Neural crest cell (in vitro differentiated cells): ENCODE measurements at places on chromosomes 3 and 15.
A peak's percentile ranks its signal among the peaks of the same experiment; 100 is the strongest.

DNA sequence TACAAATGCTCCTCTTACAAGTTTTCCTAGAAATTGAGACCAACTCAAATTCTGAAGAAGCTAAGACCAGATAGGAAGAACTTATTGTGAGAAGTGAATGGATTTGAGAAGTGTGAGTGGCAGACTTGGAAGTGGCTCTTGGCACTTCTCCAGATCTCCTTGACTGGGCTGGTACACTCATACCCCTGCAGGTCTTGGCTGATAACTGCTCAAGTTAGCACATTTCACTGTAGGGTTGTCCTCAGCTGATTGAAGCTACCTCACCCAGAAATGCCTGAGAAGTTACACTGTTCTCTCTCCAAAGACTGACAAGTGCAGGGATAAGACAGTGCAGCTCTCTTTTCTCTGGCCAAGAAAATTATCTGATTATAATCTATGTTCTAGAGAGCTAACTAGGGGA lies 16.5 kb upstream of the CLDN1 start:
- no peak for DNase-seq

GRCh38 chr3:159929171-159930141 lies 59.2 kb upstream of the IL12A start:
- no peak for DNase-seq

DNA sequence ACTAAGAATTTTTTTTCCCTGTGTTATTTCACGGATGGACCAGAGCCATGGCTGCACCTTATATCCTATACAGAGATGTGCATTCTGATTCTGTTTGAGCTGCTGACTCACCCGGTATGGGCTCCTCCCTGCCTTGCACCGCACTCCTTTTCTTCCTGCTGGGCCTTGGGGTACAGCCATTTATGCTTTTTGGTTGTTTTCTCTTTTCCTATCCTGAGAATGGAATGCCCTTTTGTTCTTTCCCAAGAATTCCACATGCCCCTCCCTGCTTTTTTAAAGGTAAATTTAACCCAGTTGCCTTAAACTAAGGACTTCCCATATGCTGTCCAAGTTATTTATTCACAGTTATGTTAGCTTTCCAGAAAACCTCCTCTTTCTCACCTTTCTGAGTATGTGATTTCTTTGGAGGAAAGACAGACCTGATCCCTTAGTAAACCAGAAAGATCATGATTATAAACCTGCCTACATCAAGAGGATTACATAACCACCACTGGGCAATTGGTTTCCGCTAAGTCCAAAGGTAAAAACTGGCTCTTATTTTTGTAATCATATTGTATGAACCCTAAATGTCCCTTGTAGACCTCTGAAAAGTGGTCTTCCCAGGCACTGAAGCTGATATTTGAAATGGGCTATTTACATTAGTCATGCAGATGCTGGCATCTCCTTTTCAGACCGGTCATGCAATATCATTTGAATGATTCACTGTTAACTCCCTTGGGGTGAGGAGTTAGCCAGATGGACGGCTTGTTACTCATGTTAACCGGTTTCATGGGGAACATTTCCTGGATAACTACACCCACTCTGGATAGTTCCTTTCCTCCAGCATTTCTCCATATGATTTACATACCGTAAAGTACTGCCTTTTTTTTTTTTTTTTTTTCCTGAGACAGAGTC lies 45.5 kb downstream of the TMOD3 start:
- DNase-seq = no peak

- no peak for DNase-seq
Observed at GRCh38 chr3:32109256-32109655, 2.8 kb downstream of the GPD1L start.

- no peak for DNase-seq
Observed at GRCh38 chr3:144915202-144915601, 943.6 kb downstream of the DIPK2A start.

GRCh38 chr3:72818092-72818773 lies 30.0 kb downstream of the SHQ1 start:
- no peak for DNase-seq

GRCh38 chr3:68958932-68959331 lies 26.6 kb upstream of the TAFA4 start:
- DNase-seq = no peak

GRCh38 chr15:82882273-82882928 lies 70.1 kb downstream of the HOMER2 start:
- no peak for DNase-seq

GRCh38 chr15:38961931-38962330 lies 397.3 kb upstream of the RASGRP1 start:
- DNase-seq = no peak

DNA sequence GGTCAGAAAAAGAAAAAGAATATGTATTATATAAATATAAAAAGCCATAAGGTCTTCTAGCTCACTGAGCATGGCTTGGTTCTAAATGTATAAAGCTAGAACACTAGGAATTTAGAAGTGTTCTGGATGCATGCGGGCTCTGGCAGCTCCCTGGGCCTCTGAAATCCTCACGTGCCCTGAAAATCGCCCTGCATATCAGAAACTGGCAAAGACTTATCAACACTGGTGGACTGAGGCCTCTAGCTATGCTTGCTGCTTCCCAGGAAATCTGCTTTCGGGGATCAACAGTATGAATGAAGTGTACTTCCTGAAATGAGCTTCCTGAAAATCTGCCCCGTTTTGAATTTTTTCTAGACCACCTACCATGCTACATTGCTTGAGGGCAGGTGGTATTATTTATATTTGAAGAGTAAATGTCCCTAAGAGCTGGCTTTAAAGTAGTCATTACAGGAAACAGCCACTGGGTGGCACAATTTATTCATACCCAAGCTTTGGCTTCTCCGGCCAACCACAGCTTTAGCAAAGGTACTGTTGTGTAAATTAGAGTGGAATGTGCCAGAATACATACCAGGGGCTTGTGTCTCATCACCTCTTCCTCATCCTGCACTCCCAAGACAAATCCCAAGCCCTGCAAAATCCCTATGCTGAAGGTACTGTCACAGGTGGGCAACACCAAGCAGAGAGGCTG lies 17.7 kb downstream of the CRTAP start:
- peak; percentile 53 for DNase-seq

- DNase-seq = no peak
Observed at GRCh38 chr15:99982662-99983061, 249.4 kb upstream of the LYSMD4 start.

GRCh38 chr3:195522254-195523023 lies 20.7 kb downstream of the PPP1R2 start:
- peak; percentile 38 for DNase-seq

GRCh38 chr3:151971814-151972579 lies 98.6 kb downstream of the SUCNR1 start:
- DNase-seq = no peak

DNA sequence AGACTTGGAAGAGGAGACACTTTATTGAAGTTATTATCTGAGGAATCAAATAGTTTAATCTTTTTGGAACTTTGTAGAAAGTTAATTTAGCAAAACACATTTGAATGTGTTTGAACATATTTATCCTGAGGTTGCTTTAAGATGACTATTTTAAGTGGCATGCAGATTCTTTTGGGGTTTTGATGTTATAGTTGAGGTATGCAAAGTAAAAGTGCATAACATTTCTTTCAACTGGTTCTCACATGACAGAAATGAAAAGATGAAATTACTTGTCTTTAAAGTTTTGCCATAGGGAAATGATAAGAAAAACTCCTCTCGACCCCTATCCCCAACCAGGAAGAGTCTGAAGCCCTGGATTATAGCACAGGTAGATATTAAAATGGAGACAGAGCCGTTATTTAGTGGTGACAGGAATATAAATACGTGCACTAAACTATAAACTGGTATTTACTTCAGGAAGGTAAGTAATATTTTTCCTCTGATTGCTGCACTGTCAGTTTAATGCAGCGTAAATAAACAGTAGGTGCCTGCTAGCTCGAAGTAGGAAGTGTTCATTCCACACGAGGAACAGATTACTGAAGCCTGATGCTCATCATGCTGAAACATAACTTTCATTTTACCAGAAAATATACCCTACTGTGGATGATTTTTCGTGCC lies 15.1 kb upstream of the SATB1 start:
- DNase-seq = no peak

GRCh38 chr3:13125092-13126015 lies 52.1 kb upstream of the IQSEC1 start:
- DNase-seq = no peak

DNA sequence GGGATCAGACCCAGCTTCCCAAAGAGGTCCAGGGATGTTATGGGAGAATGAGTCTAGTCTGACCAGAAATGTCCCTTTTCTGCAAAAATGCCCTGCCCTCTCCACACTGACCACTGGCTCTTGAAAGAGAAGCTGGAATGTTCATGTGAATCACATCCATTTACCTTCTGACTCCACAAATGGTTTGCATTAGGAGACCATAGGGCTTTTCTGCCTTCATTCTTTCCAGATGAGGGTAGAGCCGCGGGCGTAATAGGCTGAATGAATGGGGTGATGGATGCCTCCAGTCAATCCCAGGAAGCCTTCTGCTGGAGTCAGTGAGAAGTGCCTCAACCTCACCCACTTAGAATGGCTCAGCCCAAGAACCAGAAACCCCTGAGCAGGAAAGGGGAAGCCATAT lies 47.2 kb upstream of the IREB2 start:
- no peak for DNase-seq

DNA sequence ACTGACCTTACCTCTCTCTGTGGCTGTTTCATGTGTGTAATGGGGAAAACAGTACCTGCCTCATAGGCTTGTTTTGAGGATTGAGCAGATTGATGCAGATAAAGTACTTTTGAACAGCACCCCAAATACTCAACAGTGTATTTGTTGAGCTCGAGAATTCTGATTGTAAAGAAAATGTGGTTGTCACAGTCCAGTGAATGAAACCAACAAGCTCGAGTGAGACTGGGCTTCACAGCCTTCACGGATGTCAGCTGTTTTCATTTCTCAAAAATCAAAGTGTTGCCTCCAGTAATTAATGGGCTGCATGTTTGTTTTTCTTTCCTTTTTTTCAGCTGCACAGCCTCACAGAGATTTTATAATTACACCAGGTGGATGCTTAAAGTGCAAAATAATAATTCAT lies 43.7 kb downstream of the PARP15 start:
- no peak for DNase-seq

GRCh38 chr3:196431181-196432136 lies 768 bp downstream of the UBXN7 start:
- peak; percentile 30 for DNase-seq

- DNase-seq = no peak
Observed at GRCh38 chr15:75661756-75662140, 14.0 kb downstream of the SNX33 start.

DNA sequence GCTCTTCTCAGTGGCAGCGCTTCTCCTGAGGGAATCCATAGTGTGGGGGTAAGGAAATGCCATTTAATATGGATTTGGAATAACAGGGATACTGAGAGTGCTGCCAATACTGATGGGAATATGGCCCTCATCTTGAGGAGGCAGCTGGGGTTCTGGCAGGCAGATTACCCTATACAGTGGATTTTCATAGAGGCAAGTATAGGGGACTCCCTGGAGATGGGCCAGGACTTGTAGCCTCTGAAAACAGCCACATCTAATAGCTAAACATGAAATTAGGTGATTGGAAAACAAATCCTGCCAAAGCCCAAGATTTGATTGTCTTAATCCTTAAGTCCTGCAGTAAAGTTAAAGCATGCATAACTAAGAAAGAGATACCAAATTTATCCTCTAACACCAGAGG lies 30.9 kb downstream of the DPH3 start:
- no peak for DNase-seq

- DNase-seq = no peak
Observed at GRCh38 chr3:11284011-11284410, 11.8 kb downstream of the ATG7 start.

DNA sequence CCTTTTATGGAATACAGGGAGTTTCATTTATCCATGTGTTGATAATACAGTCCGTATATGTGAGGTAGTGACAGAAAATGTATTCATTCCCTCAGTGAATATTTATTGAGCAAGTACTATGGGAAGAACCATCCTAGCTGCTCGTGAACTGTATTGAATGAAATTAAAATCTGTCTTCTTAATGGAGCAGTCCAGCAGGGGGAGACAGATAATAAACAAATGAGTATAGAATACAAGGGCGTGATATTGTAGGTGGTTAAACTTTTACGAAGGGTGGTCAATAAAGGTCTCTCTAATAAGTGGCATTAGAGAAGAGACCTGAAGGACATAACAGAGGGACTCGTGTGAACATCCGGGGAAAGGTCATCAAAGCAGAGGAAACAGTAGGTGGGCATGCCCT lies 62.7 kb upstream of the OSTN start:
- no peak for DNase-seq

GRCh38 chr3:129502641-129503408 lies 25.6 kb upstream of the RHO start:
- no peak for DNase-seq

DNA sequence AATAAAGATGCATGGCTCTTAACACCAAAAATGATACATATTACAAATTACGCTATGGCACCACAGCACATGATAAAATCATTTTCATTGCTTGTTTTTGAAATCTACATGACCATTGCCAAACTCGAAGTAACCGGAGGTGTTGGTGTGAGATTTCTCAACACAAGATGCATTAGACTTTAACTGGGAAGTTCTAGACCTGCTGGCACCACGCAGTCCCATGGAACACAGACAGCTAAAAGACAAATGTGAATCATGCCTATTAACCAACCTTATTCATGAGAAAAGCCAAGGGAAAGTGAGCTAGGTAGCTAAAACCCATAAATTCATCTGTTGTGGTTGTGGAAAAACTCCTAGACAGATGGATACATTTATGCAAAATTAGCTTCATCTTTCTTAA lies 595.4 kb downstream of the FOXP1 start:
- DNase-seq = no peak

GRCh38 chr3:87706176-87706575 lies 352.6 kb downstream of the CGGBP1 start:
- DNase-seq = no peak

GRCh38 chr15:49314716-49315115 lies 108.3 kb upstream of the FGF7 start:
- no peak for DNase-seq

- DNase-seq = peak; percentile 64
Observed at GRCh38 chr3:182241766-182242488, 530.2 kb downstream of the SOX2 start.

DNA sequence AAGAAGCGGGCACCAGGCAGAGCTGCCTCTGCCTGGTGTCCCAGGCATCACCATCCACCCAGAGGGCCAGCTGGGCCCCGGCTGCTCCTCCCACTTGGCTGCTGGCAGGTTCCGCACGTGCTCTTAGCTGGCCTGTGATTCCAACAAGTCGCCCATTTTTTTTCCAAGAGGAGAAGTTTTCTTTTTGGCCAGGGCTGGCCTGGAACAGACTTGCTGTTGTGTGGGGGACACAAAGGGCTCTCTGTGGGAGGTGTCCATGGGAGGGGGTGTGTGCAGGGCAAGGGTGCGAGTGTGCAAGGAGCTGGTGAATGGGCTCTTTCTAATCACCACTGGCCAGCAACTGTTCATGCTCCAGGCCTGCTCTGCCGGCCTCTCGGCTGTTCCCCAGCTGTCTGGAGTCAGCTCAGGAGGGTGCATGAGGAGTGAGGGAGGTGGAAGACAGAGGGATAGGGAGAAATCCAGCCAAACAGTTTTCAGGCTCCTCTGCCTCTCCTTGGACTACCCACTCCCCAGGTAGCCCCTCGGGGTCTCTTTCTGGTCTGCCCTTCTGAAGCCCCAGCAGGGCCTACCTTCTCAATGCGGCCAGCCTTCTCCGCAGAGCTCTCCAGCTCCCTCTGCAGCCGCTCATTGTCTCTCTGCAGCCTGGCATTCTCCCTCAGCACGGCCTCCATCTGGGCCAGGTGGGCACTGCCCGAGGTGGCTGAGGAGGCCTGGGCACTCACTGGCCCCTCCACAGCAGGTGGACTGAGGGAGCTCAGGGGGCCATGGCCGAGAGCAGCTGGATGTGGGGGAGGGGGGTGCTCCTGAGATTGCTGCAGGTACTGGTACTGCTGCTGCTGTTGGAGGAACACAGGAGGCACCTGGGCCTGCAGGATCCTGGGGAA lies 7.1 kb downstream of the AMOTL2 start:
- peak; percentile 50 for DNase-seq
